Activated naive CD4-positive, alpha-beta T cell (primary cell): ENCODE measurements at places on chromosomes 16 and 17.

GRCh38 chr17:80989586-80989913 is 2.1 kb upstream of the CHMP6 start:
- DNase-seq: no peak

- no peak for DNase-seq
Measured at GRCh38 chr16:79677799-79678530, 77.4 kb upstream of the MAF start.

DNA sequence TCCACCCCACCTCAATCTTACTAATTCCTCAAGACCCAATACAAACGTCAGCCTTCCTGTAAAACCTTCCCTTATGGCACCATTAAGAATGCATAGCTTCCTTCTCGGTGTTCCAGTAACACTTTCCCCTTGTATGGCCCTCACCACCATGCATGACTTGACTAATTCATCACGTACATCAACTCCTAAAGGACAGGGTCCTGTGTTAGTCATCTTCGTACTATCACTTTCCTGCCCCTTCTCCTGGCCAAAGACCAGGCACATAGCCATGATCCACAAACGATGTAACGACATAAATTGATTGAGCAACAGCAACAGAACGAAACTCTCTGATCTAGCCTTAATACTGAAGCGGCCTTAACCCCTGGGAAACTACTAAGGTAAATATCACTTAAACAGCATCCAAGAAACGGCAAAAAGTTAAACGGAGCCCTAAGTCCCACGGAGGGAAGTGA is 612 bp downstream of the PSMD12 start:
- DNase-seq: no peak

DNA sequence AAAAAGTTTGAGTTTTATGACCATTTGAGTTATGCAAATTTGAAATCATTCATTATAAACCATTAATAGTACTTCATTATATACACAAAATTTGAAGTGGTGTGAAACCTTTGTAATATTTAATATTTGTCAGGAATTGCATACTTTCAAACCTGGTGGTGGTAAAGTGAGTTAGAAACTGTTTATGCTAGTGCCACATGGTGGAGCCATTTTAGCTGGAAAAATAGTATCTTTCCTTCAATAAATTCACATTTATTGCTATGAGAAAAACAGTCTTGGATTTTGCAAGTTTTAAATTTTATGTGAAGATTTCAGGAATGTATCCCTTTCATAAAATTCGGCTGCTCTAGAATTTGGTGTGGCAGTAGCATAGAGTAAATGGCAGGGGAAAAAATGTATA is 7.3 kb upstream of the BLMH start:
- DNase-seq: no peak

DNA sequence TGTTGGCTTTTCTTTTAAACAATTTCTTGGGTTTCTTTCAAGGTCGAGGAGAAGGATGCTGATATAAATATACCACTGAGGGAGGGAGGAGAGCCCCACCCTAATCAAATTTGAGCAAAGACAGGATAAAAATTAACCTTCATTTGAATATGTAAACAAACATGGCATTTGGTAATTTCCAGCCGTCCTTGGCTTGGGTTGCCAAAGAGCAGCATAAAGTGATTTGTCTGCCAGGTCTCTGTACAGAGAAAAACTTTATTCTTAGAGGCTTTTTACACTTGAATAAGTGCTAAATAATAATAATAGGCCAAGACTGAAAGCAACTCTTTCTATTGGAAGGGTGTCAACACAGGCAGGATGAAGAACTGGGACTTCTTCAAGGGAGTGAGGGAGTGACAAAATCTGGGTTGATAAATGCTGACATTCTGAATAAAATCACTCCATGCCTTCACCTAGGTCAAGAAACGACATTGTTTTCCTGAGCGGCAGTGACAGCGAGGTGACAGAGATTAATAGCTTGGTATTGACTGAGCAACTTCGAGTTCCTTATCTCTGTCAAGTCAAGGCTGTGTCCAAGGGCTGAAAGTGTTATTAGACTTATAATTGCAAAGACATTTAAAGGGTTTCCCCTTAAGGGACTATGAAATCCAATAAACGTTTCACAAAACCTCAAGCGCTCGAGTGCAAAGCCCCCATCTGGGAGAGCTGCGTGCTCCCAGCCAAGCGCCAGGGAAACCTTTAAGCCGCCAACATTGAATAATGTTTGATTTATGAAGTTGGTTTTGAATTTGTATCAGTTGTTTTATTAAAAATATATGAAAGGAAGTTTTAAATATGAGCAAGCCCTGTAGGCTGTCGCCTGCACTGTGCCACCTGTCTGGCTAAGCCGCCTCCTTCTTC is 269.5 kb upstream of the N4BP1 start:
- DNase-seq: no peak

GRCh38 chr16:22232277-22233036 is 26.4 kb downstream of the EEF2K start:
- no peak for DNase-seq

GRCh38 chr17:38751144-38751807 is 1.3 kb upstream of the PSMB3 start:
- DNase-seq: no peak

DNA sequence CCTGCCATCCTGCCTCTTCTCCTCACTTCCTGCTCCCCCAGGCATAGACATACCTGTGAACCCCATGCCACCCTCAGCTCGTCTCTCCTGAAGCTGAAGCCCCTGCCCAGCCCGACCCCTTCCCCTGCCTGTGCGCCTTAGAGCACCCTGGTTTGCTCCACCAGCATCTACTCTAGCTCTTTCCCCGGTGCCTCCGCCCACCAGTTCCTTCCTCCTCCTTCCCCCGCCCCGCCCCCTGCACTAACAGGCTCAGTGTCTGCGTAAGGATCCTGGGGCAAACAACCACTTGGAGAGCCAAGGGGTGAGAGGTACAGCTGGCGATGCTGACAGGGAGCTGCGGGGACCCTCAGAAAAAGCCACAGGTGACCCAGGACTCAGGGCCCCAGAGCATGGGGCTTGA is 1.9 kb downstream of the GPR142 start:
- peak; percentile 52 for DNase-seq

DNA sequence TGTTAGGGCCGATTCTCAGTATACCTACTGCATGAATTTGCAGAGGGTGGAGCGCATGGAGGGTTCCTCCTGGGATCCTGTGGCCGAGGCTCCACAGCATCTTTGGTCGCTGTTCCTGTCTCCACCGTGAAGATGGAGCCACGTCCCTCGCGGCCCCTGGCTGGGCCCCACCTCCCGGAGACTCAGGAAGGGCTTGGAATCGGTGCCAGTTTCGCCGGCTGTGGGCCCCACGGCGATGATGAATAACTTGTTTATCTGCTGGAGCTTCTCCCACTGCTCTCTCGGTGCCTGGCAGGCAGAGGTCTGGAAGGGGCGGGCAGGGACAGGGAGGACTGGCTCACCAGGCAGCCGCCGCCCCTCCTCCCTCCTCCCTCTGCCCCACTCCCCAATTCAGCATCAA is 8.1 kb downstream of the SLC5A11 start:
- no peak for DNase-seq

- peak; percentile 56 for DNase-seq
Measured at GRCh38 chr17:17792551-17793377, 44.0 kb downstream of the SREBF1 start.

DNA sequence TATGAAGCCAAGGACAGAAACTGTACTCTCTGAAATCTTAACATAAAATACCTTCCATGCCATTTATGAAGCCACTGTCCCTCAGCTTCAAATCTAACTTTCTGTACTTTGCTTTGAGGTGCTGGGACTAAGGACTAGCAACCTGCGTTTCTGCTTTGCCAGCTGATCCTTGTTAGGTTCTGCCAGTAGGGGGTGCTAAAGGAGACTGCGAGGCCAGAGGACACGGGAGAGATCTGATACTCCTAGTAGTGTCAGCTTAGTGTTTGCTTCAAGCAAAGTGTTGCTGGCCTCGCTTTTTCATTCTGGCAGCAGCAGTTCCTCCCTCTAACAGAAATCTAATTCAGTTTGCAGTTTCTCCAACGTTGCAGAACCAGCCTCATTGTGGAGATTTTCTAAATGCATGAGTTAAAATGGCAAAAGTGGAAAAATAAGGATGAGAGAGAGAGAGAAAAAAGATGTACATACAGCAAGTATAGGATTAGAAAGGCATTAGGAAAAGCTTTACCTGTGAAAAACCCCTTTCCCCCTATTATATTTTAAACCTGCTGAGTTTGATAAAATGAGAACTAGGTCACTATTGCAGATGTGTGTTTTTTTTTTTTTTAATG is 297.5 kb downstream of the CA10 start:
- no peak for DNase-seq

GRCh38 chr17:77315551-77316190 is 174.9 kb downstream of the SEC14L1 start:
- DNase-seq: no peak

- DNase-seq: no peak
Measured at GRCh38 chr17:45332989-45333701, 16.3 kb upstream of the MAP3K14 start.

GRCh38 chr17:71438631-71439146 is 682.1 kb upstream of the SOX9 start:
- DNase-seq: no peak

DNA sequence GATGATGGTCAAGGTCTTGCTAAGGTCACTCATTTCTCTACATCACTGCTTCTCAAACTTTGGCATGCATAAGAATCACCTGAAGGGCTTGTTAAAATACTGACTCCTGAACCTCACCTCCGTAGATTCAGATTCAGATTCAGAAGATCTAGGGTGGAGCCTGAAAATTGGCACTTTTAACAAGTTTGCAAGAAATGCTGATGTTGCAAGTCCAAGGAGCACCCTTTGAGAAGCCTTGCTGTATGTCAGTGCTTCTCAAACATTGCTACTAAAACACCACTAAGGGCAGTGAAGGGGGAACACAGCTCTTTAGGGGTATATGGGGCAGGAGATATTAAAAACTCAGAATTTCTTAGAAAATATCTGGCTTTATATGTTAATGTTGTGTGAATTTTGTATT is 13.7 kb upstream of the MYH1 start:
- no peak for DNase-seq

GRCh38 chr17:71085238-71086033 is 916.1 kb downstream of the KCNJ2 start:
- no peak for DNase-seq

DNA sequence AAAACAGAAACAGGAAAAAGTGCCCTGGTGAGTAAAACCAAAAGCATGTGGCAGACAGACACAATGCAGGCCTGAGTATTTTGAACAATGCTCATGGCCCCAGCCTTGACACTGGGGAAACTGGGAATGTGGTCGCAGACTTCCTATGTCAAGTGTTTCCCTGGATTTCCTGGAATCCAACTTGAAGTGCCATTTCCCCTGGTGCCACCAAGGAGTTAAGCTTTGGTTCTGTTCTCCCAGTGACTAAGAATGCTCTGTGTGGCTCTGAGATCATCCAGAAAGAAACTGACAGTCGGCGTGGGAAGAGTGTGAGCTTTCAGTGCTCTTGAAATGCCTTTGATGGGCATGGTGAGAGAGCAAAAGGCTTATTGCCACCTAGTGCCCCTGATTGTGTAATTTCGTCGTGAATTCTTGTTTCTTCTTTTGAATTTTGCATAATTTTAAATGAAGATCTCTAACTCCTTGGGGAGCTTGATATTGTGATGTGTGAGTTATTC is 96.0 kb downstream of the YPEL2 start:
- no peak for DNase-seq

DNA sequence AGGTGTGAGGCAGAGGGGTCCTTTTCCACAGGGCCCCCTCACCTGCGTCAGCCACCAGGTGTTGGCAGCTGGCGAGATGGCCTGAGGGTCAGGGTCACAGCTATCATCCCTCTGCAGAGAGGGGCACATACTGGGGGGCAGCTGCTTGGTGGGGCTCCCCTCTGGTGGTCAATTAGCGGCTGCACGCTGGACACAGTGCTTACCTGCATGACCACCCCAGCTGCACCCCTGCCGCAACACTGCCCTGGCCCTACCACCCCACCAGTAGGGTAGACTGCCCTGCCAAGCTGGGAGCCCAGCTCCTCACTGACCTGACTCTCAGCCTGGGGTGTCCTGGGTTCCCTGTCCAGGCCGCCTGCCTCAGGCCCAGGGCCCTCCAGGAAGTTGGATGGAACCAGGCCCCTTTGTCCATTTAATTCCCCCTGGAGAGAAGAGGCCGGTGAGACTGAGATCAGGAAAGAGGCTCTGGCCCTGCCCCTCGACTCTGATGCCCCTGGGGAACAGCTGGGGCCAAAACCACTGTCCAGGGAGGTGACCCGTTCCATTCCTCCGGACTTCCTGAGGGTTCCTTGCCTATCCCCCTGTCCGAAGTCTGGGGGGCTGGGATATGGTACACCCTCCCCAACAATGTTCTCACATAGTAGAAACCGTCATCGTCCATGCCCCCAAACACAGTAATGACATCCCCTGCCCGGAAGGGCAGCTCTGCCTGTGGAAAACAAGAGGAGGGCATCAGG is 23.7 kb downstream of the TSPOAP1 start:
- no peak for DNase-seq
